ENCODE measurements at places on chromosomes 3 and 15.
A peak's percentile ranks its signal among the peaks of the same experiment; 100 is the strongest.

DNA sequence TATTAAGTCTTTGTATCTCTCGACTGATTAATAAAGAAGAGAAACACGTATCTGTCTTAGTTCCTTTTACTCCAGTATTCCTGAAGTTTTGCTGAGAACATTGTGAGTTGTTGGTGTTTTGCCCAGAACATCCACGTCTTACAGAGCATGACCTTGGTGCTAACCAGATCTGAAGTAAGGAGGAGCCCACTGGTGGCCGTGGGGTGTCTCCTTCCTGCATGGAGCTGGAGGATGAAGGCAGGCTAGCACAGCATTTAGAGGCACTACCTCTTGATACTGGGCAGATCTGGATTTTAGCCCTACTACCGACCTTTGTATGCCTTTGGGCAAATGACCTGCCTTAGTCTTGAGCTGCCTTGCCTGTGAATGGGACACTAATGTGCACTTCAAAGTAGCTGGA is 28.9 kb upstream of the ESYT3 start:
- no peak for DNase-seq

GRCh38 chr15:61396235-61396919 is 167.3 kb upstream of the RORA start:
- DNase-seq, result no peak

- no peak for DNase-seq
Measured at GRCh38 chr3:188060840-188061544, 93.0 kb upstream of the LPP start.

DNA sequence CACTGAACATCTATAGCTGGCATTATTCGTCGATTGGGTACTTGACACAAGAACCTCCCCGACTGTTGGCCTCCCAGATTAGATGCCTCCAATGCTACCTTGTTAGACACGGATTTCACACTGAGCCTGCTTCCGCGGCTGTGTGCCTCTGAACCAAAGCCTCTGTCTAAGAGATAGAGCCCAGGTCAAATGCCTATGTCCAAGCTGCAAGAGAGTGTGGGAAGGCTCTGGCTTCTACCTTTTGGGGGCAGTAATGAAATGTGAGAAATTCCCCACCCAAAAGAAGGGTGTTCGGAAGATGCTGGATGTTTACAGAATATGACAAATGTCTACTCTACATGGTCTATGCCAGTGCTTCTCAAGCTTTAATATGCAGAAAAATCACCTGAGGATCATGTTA is 2.0 kb upstream of the RPUSD2 start:
- no peak for DNase-seq

DNA sequence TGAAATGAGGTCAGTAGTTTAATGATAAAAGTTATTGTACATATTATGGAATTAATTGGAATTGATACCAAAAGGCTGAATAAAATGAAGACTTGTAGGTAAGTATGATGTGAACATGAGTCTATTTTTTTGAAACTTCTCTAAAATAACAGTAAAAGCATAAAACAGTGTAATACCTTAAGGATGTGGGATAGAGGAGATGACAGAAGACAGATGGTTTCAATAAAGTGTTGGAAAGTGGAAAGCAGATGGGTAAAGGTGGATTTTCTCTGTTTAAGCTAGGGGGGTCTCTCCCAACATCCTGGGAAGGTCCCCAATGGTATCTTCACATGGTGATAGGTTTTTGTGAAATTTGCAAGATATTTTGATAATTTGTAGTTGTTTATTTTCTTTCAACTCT is 41.6 kb downstream of the GMPS start:
- DNase-seq, result no peak

DNA sequence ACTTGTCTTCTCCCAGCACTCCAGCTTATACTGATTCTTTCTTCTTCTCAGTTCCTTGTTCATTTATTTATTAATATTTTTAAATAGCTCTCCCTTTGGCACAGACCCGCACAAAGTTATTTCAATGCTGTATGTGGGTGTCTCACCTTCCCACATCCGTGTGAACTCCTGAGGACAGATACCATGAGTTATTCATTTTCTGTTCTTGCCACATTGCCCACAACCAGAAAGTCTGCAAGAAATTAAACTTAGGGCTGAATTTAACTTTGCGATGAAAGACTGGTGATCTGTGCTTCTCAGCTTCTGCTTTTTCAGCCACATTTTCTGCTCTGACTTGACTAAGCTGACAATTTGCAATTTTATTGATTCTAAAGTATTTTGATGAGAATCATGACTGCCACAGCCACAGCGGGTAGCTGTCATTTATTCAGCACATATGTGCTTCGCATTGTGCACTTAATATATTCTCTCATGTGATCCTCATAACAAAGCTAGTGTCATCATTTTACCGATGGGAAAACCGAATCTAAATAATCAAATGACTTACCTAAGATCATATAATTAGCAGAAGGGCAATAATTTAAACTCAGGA is 569.8 kb downstream of the EDEM1 start:
- no peak for DNase-seq

- DNase-seq, result no peak
Measured at GRCh38 chr15:80588801-80589200, 106.3 kb upstream of the ABHD17C start.

DNA sequence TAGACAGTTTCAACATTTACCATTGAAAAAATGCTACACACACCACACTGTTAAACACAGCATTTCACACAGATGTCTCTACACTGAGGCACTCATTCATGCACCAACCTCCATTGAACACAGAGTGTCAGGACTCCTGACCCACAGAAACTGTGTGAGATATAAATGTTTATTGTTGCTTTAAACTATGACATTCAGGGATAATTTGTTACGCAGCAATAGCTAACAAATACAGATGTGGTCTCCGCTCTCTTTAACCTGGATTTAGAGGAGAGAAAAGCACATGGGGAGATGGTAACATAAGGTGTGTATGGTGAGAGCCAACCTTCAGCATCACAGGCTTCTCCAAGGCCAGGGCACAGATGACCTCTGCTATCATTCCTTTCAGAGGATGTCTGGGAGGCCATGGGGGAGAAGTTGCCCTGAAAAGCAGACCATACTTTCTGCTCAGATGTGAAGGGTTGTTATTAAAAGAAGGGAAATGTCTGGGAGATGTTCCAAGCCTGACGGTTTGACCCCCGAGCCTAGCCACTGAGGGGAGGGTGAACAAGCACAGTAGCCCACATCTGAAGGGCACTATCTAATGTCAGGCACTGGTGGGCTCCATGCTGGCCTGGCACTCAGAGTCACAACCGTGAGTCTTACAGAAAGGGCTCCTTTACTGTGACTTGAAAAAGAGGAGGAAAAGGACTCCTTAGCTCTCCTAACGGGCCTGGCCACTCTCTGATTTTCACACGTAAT is 284.5 kb upstream of the TLE3 start:
- DNase-seq, result no peak

DNA sequence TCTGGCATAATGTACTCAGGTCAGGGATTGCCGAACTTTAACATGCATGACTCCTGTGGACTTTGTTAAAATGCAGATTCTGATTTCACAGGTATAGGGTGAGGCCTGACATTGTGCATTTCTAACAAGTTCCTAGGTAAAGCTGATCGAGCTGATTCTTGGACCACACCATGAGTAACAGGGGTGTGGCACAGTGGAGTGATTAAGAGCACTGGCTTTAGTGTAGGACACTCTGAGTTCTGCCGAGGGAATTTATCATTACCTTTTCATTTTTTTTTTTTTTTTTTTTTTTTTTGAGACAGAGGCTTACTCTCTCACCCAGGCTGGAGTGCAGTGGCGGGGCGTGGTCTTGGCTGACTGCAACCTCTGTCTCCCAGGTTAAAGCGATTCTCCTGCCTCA is 169.3 kb downstream of the ADAMTS9 start:
- no peak for DNase-seq

DNA sequence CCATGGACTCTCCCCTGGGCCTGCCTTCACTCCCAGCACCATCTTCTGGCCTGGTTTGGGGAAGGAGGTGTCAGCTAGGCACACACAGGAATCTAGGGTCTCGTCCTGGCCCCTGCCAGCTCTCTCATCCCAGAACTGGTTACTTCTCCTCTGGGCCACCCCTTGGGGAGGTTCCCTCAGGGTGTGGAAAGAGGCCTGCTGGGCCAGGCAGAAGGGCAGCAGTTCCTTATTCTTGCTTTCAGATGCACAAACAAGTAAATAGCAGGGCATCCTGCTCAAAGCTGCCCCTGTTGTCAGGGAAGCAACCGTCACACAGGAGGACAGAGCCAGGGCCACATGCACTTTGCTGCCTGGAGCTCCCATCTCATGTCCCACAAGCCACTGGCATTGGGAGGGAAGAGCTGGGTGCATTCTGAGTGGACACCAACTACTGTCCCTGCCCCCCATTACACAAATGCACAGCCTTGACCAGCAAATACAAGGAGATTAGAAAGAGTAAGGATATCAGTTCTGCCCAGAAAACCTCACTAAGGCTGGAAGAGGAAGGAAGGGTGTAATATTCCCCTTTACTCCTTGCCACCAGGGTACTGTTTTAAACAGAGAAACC is 108.8 kb upstream of the HACD2 start:
- DNase-seq, result no peak

- no peak for DNase-seq
Measured at GRCh38 chr15:101532865-101533264, 43.4 kb upstream of the PCSK6 start.

DNA sequence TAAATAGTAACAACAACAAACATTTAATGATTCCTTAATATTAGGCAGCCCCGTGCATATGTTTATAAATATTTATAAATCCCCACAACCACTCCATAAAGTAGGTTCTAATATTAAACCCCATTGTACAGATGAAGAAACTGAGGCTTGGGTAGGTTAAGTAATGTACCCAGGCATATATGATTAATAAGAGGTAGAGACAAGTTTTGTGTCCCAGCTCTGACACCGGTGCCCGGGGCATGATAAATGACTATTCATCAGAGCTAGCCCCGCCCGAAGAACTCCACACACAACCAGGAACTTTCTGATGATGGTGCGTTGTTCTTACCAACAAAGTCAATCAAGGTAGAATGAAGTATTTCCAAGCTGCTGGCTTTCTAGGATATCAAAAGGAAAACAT is 19.4 kb downstream of the CDCP1 start:
- no peak for DNase-seq

GRCh38 chr3:114504941-114505628 is 211.3 kb downstream of the TIGIT start:
- DNase-seq, result no peak

- DNase-seq, result no peak
Measured at GRCh38 chr3:39124876-39125840, 17.7 kb downstream of the TTC21A start.

- no peak for DNase-seq
Measured at GRCh38 chr15:48407646-48408045, 76.4 kb downstream of the DUT start.

DNA sequence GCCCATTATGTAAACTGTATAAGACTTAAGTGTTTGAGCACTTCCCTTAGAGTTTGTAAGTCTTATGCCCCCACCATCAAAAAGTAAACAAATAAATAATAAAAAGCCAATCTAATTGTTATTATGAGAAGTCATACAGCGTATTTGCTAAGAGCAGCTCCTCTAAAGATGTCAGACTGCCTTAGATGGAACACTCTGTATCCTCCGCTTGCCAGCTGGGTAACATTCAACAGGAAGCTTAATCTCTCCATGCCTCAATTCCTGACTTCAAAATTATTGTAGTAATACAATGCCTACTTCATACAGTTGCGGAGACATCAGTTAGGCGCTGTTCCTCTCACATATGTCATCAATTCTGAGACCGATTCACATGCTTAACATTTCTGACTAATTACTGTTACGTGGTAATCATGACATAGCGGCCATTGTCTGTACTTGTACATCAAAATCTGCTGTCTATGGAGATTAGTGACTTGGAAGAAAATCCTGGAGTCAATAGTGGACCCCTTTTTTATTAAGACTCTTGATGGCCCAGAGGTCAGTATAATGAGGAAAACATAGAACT is 417.7 kb downstream of the LPP start:
- no peak for DNase-seq

DNA sequence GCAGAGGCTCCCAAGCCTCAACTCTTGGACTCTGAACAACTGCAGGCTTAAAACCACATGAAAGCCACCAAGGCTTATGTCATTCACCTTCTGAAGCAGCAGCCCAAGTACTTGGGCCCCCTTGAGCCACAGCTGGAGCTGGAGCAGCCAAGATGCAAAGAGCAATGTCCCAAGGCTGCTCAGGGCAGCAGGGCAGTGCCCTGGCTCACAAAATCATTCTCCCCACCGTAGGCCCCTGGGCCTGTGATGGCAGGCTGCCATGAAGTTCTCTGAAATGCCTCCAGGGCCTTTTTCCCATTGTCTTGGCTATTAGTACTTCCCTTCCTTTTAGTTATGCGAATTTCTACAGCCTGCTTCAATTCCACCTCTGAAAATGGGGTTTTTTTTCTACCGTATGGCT is 83.4 kb downstream of the DCLK3 start:
- DNase-seq, result no peak

DNA sequence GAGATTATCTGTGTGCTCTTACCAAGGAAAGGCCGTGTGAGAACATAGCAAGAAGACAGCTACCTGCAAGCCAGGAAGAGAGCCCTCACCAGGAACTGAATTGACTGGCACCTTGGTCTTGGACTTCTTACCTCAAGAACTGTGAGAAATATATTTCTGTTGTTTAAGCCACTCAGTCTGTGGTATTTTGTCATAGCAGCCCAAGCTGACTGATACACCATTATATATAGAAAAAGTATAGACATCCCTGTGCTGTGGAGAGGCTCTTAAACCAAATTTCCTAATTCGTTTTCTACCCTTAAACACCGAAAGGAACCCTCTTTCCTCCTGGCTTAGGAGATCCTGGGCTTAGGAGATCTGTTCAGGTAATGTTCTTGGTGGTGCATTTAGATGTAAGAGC is 44.8 kb downstream of the CGNL1 start:
- DNase-seq, result no peak

- peak; percentile 99 for DNase-seq
Measured at GRCh38 chr15:101294731-101295606, at the start of gene SNRPA1. Gene SNRPA1 (minus strand): TSS chr15:101295248. CDS start chr15:101295178, 70 bp downstream.

DNA sequence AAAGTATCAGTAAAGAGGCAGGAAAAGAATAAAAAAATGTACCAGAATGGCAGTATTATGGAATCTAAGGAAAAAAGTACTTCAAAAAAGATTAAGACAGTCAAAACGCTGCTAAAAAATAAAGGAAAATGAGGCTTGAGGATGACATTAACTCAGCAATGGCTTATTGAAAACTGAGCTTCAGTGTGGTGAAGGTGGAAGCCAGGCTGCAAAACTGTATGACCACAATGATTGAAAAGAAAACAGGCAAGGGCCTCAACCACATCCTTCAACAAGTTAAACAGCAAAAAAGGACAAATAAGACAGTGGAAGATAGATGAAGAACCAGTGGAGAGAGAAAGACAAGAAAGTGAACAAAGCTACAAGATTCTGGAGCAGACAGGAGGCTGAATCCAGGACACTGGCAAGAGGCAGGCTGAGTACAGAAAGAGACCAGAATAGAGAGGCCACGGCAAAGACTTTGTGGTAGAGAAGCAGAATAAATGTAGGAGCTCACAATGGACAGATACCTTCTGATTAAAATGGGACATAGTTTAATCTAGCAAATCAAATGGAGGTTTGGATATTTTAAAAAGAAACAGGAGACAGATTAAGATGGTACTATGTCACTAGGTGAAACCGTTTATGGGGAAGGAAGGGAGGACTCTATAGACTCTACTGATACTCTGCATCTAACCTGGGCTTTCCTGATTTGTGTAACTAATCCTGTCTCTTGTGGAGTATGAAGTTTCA is 86.1 kb downstream of the TJP1 start:
- no peak for DNase-seq

GRCh38 chr3:37375184-37376127 is 201.1 kb upstream of the LRRFIP2 start:
- DNase-seq, result no peak

GRCh38 chr3:67901681-67902080 is 247.3 kb upstream of the SUCLG2 start:
- no peak for DNase-seq

- no peak for DNase-seq
Measured at GRCh38 chr3:89521328-89521727, 413.9 kb downstream of the EPHA3 start.

Measured in NCI-H187 (cell line).